Natural killer cell treated with Interleukin-12 subunit alpha and Interleukin-12 subunit beta and Interleukin-15 and Interleukin-18, amount 100 ng/mL, for 72 hours (primary cell): ENCODE measurements at places on chromosomes 2 and 18. TPM values are rescaled to one million over a fixed set of nuclear protein-coding genes. Genes with fewer than 3 reads are reported as not detected.

Gene ALK
- total RNA-seq, result not detected

Gene CYTIP
- 1,319 TPM for total RNA-seq

Gene THUMPD2
- 26.1 TPM for total RNA-seq

Gene IL1RL1
- 36.3 TPM for total RNA-seq

Gene ANKRD30BL
- total RNA-seq, result not detected

Gene MZT2A
- 96.1 TPM for total RNA-seq

Gene COLEC11
- total RNA-seq, result not detected

Gene AP1S3
- 7.2 TPM for total RNA-seq

Gene TFPI
- total RNA-seq, result 0.56 TPM

DNA sequence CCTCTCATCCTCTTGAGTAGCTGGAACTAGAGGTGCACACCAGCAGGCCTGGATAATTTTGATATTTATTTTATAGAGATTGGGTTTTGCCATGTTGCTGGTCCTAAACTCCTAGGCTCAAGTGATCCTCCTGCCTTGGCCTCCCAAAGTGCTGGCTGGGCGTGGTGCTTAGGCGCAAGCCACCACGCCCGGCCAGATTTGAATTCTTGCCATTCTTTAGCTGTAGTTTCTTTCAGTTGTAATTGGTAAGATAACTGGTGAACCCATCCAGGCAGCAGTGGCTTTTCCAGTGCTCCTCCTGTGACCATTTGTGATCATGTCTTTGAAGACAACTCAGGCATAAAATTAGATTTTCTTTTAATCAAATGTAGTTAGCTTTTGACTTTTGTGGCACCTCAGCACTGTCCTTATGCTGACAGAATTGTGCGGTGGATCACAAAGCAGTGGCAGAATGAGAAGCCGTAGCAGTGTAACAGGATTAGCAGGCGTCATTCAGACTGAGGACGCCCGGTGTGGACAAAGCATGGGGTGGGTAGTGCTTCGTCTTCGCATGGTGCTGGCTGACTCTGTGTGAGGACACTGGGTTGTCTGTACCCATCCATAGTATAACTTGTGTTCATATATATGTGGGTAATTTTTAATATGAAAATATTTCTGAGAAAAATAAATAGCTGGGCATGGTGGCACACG is 30.0 kb upstream of the TOGARAM2 start:
- no peak for DNase-seq

DNA sequence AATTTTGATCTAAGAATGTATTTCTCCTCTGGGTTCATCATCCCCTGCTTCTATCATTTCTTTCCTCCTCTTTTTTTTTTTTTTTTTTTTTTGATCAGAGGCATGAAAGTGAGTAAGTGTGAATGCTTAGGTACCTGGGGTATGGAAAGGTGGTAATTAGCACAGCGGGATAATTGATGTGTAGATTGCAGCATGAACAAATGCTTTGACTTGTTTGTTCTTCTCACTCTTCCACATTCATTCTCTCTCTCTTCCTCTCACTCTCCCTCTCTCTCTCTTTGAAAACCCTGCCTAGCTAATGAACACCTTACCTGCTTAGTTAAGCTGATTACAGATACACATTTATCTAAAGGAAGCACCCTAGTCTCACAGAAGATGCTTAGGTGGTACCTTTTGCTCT is 74.7 kb downstream of the ZEB2 start:
- no peak for DNase-seq

DNA sequence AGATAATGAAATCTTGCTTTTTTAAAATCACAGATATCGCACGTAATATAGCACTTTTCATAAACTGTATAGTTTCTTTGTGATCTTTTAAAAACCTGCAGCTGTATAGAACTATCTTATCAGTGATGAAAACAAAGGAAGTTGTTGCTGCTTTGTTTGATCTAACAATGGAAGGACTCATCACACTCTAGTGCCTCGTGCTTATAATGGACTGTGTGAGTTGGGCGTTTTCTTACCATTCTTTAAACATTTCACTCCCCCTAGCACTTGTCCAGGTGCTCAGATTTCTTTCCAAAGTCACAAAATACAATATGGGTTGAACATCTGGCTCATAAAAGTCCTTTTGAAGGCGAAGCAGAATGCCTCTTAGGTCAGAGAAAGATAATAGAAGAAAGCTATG is 94.8 kb upstream of the SPATS2L start:
- no peak for DNase-seq

DNA sequence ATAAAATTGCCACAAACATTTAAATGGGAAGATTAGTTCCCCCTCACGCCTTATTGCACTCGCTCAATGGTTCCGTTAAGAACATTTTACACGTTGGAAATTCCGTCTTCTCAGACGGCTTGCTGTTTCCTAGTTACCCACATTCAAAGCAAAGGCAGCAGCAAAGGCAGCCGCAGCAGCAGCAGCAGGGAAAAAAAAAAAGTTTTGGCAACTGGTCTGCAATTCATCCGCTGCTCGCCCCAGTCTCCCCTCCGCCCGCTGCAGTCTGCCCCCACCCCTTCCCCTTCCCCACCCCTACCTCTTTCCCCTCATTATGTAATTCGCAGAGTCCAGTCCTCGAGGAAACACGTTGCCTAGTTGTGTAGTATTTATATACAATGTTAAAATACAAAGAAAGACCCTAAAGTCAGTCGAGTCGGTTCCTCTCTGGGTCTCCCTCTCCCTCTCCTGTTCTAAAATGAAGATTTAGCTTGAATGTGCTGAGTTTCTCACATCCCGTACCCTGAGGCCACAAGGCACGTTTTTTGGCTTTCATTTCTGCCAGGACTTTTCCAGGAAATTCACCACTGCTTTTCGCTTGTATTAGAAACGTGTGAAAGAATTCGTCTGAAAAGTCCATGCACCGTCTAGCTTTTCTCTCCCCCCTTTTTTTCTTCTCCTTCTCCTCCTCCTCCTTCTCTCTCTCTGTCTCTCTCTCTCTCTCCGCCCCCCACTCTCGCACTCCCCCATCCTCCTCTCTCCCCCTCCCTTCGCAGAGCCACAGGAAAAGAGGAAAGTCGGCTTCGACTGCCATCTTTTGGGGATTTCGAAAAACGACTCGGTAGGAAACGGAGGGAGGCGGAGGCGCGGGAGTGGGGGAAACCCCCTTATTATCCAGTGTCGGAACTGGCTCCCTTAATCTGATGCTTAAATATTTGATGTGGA is 140.0 kb downstream of the MEIS1 start:
- DNase-seq, result no peak

DNA sequence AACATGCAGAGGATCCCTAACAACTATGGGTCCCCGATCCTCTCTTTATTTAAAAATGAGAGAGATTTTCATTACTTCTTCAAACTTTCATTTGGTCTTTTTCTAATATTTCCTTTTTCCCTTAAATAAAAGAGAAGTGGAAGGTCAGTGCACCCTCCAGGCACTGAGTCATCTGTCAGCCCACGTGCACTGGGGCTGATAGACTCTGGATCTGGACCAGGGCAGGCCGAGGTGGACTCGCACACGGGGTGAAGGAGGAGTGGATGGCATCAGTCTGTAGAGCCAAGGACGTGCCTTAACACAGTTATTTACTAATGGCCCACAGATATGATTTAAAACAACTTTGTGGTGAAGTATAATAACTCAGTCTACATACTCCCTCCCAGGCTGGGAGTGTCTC is 214.4 kb upstream of the TMEM200C start:
- DNase-seq, result no peak

GRCh38 chr18:23178661-23179081 is 43.4 kb downstream of the CABLES1 start:
- no peak for DNase-seq

DNA sequence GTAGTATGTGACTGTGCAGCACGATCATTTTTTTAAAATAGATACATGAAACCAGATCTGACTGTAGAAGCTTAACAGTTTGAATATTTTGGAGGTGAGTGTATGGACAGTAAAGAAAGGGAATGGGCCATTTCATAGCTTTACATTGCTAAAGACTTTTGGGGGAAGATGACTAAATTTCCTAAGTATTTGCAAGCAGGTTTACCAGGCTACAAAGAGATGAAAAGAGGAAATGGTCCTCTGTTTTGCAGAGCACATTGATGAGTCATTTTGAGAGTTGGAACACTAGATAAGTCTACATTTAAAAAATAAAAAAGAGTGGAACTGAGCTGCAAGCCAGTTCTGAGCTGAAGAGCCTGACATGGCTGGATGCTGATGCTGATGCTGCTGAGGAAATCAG is 115.7 kb upstream of the LRATD1 start:
- DNase-seq, result no peak

DNA sequence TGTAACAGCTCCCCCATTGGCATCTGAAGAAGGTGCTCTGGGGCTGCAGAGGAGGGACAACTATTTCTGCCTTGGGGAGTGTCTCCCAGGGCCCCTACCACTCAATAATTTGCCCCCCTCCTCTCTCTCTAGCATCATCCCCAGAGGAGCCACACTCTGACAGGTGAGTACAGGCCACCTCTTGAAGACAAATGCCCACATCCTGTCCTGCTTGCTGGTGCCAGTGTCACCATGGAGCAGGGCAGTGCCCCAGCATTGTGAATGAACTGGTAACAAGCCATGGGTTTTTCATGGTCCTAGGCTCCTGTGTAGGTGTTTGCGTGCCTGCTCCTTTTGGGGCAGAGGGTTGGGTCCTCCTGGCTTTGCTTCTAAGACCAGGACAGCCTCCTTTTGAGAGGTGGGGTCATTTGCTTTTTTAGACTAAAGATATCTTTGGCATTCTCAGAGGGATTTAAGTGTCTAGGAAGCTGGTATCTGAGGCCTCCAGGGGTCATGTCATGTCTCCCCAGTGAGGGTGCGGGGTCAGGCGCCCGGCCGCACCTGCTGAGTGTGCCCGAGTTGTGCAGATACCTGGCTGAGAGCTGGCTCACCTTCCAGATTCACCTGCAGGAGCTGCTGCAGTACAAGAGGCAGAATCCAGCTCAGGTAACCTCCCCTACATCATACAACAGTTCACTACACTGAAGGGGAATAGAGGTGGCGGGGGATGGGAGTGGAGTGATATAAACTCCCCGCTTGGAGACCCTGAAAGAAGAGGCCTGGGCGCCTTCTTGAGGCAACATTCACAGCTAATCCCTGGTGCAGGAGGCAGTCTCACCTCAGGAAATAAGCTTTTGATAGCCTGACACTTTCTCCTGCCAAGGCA is 1.8 kb downstream of the RETREG2 start:
- no peak for DNase-seq

- no peak for DNase-seq
Measured at GRCh38 chr18:34544930-34545329, 165.2 kb upstream of the DTNA start.

DNA sequence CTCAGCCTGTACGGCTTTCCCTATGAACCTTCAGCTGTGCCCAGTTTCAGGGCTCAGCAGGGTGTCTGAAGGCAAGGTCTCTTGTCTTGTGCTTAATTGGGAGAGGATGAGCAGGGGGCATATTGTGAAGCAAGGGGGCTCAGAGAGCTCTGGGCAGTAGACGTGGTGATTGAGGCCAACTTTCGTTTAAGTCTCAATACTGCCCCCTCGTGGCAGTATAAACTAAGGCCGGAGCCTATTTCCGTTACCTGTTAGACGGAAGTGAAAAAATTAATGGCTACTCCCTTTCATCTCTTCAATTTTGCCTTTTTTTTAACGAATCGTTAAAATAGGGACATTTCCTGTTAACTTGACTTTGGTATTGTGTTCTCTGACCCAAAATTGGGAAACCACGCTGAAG is 193.4 kb downstream of the TDRD15 start:
- DNase-seq, result no peak

GRCh38 chr2:226185616-226186211 is 613.9 kb downstream of the IRS1 start:
- no peak for DNase-seq

DNA sequence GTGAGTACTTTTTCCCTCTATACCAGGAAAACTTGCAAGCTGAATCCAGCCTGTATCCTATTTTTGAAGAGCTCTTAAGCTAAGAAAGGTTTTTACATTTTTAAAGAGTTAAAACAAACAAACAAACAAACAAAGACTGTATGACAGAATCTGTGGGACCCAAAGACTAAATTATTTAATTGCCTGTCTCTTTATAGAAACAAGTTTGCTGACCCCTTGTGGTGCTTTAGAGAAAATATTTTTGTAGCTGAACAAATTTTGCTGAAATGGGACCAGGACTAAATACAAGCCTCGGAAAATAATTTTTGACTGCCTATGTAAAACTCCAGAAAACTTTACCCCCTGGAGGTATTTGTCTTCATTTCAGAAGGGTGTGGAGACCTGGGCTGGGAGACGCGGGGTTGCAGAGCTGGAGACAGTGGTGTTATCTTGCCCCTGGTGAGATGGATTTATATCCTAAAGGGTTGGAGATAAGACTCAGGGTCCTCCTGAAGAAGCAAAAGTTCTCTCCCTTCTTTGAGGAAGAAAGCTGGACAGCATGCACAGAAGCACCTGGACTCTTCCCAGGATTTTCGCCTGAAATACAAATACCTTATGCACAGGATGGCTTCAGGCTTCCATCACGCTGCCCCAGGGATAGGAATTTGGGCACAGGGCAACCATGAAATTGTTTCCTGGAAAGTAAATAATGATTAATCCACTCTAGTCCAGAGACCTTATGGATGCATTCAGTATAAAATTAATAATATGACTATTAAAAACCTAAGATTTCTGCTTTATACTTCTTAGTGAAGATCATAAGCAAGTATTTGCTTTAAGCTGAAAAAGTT is 54.3 kb downstream of the TMX3 start:
- no peak for DNase-seq

DNA sequence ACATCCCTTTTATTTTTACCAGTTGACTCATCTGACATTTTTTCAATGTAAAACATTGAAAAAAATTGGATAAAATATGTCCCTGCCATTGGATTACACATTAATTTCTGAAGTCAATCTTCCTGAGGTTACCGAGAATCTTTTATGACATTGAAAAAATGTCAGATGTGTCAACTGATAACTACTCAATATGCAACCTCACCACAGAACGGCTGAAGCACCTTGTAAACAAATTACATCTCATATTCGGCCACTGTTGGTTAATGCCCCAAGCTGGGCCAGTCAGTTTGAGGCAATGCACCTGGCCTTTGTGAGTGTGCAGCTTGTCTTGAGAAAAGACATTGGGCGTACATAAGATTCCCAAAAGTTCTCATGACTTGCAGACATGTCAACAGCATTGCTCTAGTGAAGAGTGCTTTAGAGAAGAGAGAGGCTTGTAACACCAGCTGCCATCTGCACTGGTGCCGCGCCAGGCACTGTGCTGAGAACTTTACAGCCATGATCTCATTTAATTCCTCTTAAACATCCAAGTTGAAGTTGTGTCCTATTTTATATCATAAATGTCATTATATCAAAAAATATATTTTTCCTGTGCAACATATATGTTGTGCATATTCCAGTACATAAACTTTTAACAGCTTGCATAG is 112.7 kb upstream of the SLC35G4 start:
- no peak for DNase-seq

DNA sequence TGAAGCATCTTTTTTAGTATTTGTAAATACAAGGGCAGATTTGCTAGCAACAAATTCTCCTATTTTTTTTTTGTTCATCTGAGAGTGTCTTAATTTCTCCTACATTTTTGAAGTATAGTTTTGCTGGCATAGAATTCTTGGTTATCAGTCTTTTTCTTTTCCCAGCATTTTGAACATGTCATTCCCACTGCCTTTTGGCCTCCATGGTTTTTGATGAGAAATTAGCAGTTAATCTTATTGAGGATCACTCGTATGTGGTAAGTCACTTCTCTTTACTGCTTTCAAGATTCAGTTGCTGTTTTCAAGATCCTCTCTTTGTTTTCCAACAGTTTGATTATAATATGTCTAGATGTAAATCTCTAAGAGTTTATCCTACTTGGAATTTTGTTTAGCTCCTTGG is 16.9 kb upstream of the RNF149 start:
- no peak for DNase-seq
